ENCODE measurements at places on chromosomes 5 and 9.

DNA sequence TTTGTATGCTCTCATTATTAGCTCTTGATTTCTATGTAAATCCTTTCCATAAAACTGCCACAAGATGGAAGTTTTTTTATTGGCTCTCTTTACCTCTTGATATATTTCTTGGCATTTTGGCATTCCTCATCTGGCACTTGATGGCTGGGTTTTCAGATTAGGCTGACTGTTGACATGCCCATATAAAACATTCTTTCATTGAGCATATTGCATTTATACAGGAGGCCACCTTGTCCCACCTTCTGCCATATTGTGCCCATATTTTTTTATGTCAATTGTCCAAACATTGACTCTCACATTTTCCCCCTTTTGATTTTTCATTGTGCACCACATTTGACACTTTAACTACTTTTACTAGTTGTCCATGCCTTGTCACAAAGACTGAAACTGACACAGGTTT, 182.9 kb downstream of the MEF2C start:
- DNase-seq = no peak

DNA sequence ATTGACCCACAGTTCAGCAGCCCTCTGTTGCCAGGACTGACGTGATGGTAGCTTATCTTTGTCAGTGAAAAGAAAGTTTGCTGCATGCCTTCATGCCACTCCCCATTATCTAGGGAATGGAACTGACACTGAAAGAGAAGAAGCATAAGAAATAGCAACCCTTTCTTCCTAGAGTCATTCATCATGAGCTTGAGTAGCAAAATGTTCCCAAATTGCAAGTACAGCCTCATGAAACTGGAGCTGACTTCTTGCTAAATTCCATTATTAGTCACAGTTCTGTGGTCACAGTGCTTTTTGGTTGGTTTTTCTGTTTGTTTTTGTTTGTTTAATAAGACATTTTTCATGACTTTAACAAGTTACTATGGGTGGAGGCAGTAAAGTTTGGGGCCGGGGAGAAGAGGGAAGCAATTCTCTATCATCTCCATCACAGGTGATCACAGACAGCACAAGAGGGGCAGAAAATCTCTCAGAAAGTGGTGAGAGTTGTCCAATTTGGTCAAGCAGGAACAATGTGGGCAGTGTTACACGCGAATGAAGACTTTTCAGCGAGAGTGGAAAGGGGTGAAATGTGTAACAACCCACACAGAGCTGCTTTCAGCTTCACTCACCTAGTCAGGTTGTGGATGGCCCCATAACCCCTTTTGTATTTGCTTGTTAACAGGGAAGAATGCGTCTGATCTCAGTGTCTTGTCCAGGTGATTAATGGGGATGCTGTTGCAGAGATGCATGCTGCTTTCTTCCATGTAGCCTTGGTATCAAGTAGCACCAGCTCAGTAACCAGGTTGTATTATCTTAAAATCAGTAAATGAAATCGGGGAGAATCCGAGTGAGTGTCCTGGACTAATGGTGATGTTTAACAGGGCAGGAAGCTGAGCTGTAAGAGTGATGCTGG, 440.4 kb downstream of the DMRT2 start:
- no peak for DNase-seq

- DNase-seq = no peak
Observed at GRCh38 chr5:1214936-1215220, 10.3 kb upstream of the SLC6A18 start.

- DNase-seq = no peak
Observed at GRCh38 chr5:126857472-126858410, 80.8 kb downstream of the LMNB1 start.

- DNase-seq = no peak
Observed at GRCh38 chr9:127912882-127913281, 4.0 kb downstream of the ST6GALNAC4 start.

DNA sequence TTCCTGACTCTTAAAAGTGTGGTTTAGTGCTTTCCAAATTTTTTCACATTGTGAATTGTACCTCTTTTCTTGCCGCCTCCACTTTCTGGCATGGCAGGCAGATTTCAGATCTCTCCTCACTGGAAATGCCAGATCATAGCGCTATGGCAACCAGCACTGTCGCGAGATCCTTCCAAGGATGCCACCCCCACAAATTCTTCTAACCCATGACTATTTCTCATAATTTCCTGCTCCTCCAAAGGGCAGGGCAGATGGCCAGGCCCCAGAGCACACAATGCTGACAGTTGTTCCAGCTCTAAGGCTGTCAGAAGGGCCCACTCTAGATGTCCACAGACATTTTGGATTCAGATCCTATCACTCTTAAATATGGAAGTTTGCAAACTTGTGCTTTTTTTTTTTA, 446.2 kb upstream of the RIOK2 start:
- DNase-seq = no peak

- DNase-seq = no peak
Observed at GRCh38 chr5:14218480-14218879, 75.3 kb downstream of the TRIO start.

- no peak for DNase-seq
Observed at GRCh38 chr5:86461169-86461956, 156.4 kb upstream of the COX7C start.

DNA sequence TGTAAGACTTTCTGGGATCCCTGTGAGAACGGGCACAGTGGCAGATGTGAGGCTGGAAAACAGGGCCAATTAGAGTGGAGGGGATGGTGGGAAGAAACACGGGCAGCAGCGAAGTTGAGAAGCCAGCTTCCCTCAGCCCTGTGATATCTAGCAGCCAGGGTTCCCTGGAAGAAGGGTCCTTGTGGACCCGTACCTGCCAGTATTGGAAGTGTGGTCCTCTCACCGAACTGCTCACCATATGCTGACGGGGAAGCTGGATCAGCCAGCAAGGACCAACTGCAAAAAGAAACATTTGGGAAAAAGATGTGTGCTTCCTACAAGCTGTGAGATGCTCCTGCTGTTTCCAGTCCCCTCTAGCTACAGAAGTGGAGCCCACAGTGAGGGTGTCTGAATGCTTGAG, 13.6 kb downstream of the CKMT2 start:
- DNase-seq = no peak

- no peak for DNase-seq
Observed at GRCh38 chr5:16315501-16315900, 135.9 kb upstream of the MARCHF11 start.
